EL (cell line): ENCODE measurements at places on chromosomes 2 and 18.

- DNase-seq, result no peak
Observed at GRCh38 chr2:175571078-175571653, 389.7 kb upstream of the ATP5MC3 start.

DNA sequence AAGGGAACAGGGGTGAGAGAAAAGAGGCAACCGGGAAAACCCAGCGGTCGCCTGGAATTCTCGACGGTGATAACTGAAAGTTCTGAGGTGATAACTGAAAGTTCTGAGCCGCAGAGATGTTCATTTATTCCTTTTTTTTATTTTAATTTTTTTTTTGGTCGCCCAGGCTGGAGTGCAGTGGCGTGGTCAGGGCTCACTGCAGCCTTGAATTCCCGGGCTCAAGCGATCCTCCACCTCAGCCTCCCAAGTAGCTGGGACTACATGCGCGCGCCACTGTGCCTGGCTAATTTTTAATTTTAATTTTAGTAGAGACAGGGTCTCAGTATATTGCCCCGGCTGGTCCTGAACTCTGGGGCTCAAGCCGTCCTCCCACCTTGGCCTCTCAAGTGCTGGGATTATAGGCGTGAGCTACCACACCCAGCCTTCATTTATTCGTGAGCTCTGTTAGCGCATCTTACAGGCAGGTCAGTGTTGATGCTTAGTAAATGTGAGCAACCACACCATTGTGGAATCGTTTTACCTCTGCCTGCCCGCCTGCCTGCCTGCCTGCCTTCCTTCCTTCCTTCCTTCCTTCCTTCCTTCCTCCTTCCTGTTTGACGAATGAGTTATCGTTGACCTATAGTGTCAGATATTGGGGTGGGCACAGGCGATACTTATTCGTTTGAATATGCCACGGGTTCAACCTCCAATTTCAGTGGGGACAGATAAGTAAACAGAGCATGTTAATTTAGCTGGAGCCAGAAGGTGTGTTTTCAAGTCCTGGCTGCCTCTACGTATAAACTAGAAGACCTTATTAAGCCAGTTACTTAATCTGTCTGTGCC lies 557 bp upstream of the E2F6 start:
- no peak for DNase-seq

DNA sequence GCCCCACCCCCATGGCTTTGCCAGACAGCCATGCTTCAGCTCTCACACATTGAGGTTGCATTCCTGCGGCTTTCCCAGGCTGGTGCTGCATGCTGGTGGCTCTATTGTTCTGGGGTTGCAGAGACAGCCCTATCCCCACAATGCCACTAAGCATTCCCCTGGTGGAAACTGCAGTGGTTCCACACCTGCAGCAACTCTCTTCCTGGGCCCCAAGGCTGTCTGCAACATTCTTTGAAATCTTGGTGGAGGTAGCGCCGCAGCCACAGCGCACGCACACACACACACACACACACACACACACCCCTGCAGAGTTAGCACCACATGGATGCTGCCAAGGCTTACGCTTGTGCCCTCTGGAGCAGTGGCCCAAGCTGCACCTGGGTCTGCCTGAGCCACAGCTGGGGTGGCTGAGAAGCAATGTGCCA lies 21.4 kb downstream of the SFXN5 start:
- DNase-seq, result no peak

DNA sequence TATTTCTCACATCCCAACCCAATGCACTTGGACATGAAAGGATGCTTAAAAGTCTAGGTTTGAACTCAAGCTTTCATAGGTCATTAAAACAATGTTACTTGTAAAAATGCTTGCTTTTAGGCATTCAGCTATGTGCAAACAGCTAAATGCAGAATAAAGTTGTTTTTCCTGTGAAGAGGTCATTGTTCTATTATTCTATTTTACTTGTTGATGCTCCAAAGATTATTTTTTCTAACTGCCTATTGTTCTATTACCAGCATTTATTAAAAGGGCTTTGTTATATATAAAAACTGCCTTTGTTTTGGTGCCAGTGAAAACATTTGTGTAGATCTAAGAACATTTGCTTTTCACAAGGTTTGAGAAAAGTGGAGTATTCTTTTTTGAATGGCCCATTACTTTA lies 49.4 kb downstream of the TMEM178A start:
- DNase-seq, result no peak

DNA sequence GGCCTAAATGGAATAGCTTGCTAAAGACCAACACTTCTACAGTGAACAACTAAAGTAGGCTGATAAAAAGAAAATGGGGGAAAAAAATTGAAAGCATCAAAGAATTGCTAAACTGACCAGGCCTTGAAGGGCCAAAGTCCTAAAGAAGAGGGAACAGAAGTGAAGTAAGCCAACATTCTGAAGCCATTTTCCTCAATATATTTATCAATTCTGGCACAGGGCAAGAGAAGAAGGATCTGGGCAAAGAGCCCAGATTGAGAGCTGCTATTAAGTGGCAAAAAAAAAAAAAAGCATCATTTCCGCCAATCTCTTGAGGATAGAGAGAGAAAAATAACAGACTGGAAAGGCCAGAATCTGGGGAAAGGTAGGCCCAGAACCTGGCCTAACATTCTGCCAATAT lies 25.7 kb downstream of the FANCL start:
- no peak for DNase-seq

- DNase-seq, result no peak
Observed at GRCh38 chr2:133490411-133490980, 77.8 kb downstream of the NCKAP5 start.

DNA sequence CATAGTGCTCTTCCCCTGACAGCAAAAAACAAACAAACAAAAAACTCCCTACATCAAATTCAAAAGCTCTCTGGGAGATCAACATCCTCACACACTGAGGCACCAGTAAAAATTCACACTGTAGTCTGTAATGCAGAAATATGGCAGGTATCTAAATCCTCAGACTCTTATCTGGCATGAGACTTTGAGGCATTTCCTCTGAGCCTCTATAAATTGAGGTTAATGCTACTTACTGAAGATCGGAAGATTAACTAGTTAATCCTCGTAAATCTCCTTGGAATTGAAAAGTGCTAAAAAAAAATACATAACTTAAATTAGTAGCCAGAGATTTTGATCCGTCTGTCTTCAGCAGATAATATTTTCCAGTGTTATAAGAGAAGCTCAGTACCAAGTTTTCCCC lies 65.0 kb downstream of the AP1S3 start:
- no peak for DNase-seq

DNA sequence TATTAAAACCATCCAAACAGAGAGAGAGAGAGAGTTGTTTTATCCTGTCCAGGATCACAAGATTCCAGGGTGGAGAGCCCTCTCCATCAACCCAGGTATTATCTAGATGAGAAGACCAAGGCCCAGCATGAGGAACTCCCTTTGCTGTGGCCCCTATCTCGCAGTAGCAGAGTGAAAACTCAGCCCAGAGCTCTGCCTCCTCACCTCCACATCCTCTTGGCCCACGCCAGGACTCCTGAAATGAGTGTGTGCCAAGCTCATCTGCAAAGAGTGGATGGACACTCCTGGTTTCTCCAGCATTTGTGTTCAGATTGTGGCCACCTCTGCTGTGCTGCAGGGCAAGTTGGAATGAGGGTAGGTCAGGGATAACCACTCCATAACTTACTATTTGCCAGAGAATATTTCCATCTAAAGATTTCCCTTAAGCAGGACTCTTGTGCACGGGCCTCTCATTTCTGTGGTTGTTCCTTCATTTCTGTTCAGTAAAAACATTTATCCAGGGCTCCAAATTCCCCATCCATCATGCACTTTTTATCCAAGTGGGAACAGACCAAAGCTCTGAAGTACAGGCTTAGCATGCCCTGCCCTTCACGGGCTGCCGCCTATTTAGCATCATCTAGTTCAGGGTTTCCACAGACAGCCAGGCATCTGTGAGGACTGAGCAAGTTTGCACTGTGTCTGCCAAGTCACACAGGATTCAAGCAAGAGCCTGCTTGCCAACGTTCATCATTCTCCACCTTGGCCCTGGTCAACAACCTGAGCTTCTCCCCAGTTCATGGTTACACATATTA lies 583.2 kb upstream of the ID2 start:
- no peak for DNase-seq

DNA sequence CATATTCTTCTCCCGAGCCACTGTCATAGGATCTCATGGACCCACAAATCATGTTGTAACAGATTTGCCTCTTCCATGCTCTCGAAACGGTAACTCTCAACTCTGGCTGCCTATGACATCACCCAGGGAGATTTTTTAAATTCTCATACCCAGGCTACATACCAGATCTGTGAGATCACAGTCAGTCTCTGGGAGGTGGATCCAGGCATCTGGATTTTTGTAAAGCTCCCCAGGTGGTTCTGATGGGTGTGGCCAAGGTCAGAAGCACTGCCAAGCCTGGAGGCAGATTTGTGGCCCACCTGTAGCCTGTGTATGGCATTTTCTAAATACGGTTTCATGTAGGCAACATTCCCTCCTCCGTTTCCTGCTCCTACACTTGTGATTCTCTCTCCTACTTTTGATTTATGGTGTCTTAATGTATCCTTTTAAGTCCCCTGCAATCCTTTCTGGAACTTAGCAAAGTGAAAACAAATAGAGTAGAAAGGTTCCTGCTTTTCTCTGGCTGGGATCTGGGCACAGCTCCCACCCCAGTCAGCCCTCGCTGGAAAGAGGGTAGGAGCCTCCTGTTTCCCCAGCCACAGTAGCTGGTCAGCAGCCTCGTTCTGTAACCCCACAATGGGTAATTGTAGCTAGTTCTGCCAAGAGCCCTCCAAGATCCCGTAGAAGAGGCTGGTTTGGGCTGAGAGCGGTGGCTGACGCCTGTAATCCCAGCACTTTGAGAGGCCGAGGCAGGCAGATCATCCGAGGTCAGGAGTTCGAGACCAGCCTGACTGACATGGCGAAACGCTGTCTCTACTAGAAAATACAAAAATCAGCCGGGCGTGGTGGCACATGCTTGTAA lies 96.2 kb downstream of the KLHL29 start:
- DNase-seq, result peak; percentile 92

GRCh38 chr2:204289066-204289465 lies 256.2 kb upstream of the PARD3B start:
- DNase-seq, result no peak

DNA sequence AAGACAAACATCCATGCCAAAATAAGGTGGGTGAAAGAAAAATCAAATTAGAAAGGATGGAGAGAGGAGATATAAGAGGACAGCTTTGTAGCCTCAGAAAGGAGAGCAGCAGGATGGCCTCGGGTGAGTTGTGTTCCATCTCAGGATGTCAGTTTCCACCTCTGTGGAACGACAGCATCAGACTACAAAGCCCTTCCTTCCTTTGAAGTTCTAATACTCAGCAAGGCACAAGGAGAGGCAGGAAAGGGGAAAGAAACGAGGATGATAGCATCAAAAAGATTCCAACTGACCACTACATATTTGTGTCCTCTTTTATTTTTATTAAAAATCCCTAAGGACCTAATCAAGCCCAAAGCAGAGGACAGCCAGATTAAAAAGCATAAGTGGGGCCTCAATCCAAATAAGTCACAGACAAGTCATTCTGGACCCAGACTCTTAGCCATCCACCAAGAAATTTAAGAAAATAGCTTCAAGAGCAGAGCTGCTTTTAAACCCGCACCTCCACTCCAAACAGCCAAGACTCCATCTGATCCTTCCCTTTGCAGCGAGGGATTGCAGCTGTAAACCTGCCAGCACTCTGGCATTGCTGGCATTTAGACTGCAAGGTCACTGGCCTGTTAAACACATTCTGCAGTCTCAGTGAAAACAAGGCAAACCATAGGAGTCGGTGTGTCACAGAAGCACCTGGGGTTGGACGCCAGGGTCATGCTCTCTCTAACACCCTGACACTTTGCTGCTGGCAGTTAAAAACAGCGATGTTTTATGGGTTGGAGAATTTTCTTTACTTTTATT lies 314.5 kb upstream of the CHAC2 start:
- no peak for DNase-seq

- DNase-seq, result peak; percentile 88
Observed at GRCh38 chr2:43131051-43131889, 95.1 kb downstream of the ZFP36L2 start.

DNA sequence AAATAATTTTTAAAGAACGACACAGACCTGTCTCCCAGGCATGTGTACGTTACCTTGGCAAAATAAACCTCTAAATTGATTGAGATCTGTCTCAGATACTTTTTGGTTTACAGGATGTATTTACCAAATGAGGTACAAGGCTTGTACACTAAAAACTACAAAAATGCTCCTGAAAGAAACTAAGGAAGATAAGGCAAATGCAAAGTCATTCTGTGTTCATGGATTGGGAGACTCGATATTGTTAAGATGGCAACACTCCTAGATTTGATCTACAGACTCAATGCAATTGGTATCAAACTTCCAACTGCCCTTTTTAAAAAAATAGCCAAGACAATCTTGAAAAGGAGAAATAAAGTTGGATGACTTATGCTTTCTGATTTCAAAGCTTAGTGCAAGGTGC lies 11.5 kb upstream of the KCNE4 start:
- DNase-seq, result no peak

GRCh38 chr2:215862351-215862771 lies 151.0 kb downstream of the MREG start:
- DNase-seq, result no peak

GRCh38 chr2:135969655-135970387 lies 15.6 kb downstream of the DARS1 start:
- no peak for DNase-seq

DNA sequence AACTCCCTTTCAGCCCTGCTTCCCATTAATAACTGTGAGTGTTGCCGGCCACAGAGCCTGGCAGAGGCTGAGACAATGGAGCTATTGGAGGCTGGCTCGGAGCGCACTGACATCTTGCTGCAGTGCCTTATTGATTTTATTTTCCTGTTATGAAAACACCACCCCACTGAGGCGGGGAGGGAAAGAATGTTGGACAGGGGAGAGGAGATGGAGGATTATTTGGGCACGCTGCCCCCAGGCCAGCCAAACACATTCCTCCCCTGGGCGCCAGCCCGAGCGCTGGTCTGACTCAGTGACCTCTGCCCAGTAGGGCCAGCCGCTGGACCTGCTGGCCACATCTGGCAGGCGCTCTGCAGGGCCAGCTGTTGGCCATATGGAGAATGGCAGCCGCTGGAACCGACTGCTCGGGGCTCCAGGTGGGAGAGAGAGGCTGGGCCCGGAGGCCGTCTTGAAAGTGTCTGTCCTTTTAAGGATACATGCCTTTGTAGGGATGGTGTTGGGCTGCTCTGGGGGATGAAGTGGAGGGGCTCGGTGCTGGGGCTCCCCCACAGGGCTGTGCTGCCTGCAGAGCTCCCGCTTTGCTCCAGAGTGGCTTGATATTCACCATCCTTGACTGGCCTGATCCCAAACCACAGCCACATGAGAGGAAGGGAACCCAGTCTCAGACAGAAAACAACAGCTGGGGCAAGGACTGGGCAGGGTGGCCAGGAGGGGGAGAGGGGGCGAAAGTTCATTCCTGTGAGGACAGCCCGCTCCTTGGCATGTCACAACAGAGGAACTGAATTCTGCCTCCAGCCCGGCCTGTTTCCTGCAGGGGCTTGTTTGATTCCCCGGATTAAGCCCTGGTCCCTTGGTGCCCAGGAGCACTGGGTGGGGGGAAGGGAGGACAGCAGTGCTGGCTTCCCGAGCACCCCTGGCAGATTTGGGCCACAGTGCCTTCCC lies 179.0 kb downstream of the KLHL29 start:
- peak; percentile 88 for DNase-seq
